ENCODE measurements at places on chromosomes 1 and 21. TPM values are rescaled to one million over a fixed set of nuclear protein-coding genes. Genes with fewer than 3 reads are reported as not detected.
A peak's percentile ranks its signal among the peaks of the same experiment; 100 is the strongest.

- no peak overlapping the region for H3K27ac ChIP-seq
- no peak overlapping the region for H3K4me3 ChIP-seq
- H3K27me3 ChIP-seq, result peaks cover 37% of the 10 kb centered on the region
- no peak for DNase-seq
These were observed 45.4 kb downstream of the SERINC2 start for GRCh38 chr1:31458287-31458896.

DNA sequence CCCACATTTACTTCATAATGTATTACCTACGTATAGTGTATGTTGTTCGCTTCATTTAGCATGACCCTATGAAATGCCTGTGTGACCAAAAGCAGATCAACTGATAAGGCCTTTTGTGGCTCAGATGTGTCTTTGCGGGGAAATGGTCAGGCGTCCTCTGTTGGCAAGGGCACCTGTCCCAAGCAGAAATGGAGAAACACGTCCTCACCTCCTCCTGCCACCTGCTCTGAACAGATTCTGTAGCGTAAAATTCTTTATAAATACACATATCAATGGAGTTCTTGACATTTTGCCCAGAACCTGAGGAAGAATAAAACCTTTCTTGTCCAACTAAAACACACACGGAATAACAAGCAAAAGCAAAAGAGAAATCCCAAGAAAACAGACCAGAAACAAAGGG is 417.9 kb downstream of the KIF26B start:
- no peak for DNase-seq
- no peaks in the 10 kb centered on the region for H3K4me1 ChIP-seq
- no peak overlapping the region for H3K27ac ChIP-seq
- no peaks in the 10 kb centered on the region for H3K27me3 ChIP-seq
- H3K36me3 ChIP-seq, result no peaks in the 10 kb centered on the region

- H3K4me1 ChIP-seq, result peaks cover 27% of the 10 kb centered on the region
- DNase-seq, result no peak
- H3K27ac ChIP-seq, result no peak overlapping the region
- no peaks in the 10 kb centered on the region for H3K36me3 ChIP-seq
These were observed 60.8 kb upstream of the USP24 start for GRCh38 chr1:55275941-55276341.

DNA sequence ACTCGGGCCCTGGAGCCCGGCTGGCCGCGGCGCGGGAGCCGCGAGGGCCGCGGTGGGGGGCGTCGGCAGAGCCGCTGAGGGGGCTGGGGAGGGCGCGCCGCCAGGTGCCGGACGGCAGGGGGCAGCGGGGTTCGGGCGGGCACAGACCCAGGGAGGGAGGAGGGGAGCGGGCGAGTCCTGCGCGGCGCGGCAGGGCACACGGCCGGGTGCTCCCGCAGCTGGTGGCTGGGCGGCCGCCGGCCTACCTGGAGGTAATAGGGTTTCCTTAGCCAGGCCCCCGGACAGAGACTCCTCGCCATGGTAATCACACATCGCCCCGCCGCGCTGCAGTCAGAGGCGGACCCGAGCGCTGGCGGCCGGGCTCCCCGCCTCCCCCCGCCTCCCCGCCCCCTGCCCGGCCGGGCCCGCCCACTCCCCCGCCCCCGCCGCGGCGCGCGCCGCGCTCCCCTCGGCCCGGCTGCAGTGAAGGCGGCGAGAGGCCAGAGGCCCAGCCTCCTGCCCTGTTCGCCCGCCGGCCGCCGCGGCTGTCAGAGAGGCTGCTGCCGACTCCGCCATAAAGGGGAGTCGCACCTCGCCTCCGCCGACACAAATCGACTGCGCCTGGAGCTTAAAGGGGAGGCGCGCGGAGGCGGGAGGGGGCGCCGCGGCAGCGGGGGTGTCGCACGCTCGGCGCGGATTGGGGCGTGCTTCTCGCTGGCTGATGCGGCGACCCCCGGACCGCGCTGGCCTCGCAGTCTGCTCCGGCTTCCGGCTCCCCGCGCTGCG is at the start of gene DIPK1A:
TSS of gene DIPK1A (minus strand) at position 332 of the 765 bp plus-strand sequence. CDS start at position 299, 33 bp downstream.
- peaks cover 5% of the 10 kb centered on the region for H3K36me3 ChIP-seq
- H3K27me3 ChIP-seq, result no peaks in the 10 kb centered on the region

DNA sequence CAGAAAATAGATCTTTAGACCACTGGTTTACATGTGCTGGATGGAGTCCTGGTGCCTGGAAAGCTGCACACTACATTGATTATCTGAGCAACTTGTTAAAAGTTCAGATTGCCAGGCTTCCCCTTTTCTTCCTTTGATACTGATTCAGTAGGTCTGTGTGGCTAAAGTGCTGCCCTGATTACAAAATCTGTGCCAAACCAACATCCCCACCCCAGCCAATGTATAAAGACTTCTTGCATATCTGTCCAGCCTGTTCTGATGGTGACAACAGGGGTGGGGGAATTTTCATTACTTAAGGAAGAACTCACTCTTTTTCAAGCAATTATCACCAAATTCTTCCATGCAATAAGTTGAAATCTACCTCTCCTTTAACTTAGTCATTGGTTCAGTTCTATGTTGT is 135.5 kb downstream of the TNFSF18 start:
- no peak overlapping the region for H3K4me3 ChIP-seq
- H3K27ac ChIP-seq, result no peak overlapping the region
- DNase-seq, result no peak

The BSND gene
- total RNA-seq, result 0.07 TPM

DNA sequence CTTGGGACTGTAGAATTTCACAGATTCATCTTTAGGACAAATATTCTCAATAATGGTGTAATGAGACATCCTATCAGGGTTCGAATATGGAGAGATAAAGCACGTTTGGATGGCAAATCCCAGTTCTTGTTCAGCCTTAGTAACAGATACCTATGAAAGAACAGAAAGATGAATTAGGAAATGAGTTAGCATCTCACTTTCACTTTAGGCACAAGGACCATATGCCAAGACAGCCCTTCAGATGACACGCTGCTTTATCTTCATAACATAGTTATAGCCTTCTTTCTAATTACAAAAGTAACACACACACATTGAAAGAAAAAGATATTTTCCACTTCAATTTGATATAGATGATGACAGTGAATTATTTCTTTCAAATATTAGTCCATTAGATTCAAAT is 173.6 kb downstream of the TGFBR3 start:
- H3K27ac ChIP-seq, result no peak overlapping the region
- DNase-seq, result no peak
- H3K36me3 ChIP-seq, result peaks cover 24% of the 10 kb centered on the region

GRCh38 chr1:6745073-6745472 is 40.2 kb upstream of the CAMTA1 start:
- H3K27me3 ChIP-seq, result peaks cover 25% of the 10 kb centered on the region
- no peaks in the 10 kb centered on the region for H3K36me3 ChIP-seq
- H3K4me1 ChIP-seq, result peaks cover 6% of the 10 kb centered on the region
- no peak overlapping the region for H3K27ac ChIP-seq
- DNase-seq, result no peak
- no peak overlapping the region for H3K4me3 ChIP-seq

DNA sequence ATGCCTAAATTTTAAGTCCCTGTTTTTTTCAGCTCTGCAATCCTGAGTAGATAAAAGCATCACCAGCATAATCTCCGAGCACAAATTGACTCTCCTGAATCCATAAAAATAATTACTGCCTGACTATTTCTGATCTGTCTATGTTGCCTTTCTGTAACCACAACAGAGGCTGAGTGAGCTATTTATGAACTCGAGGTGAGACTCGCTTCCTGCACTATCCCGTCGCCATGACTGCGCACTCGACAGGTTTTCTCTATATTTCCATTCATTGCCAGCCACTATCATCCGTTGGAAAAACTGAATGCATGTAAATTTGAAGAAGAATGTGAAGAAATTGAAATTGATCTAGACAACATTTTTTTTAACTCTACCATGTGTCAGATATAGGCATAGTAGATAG is 897.2 kb downstream of the ADGRL2 start:
- H3K4me3 ChIP-seq, result no peak overlapping the region
- no peaks in the 10 kb centered on the region for H3K27me3 ChIP-seq
- DNase-seq, result no peak
- H3K27ac ChIP-seq, result no peak overlapping the region
- H3K36me3 ChIP-seq, result no peaks in the 10 kb centered on the region
- H3K4me1 ChIP-seq, result no peaks in the 10 kb centered on the region

DNA sequence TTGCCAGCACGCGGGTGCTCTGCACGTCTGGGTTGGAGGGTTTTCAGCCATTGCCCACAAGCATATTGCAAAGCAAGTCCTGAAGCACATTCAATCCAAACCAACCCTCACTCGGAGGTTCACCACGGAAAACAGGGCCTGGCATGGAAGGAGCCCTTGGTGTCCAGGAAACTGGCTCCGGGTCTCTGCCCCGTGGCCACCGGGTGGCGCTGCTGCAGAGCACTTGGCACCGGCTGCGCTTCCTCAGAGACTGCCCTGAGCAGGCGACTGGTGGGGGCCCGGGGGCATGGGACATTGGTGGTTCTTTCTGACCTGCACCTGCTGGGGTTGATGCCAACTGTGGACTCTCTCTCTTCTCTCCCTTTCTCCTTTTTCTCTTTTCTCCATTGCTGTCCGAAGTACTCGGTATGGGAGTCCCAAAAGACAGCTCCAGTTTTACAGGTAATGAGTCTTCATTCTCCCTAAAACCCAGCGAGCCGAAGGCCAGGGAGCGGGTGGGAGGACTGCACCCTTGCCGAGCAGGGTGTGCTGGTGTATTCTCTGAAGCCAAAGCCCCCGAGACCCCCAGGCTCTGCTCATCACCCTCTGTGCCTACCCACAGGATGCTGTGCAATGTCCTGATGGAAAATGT is 4.1 kb upstream of the KCNAB2 start:
- H3K4me1 ChIP-seq, result peaks cover 35% of the 10 kb centered on the region
- DNase-seq, result peak; percentile 45
- peaks cover 32% of the 10 kb centered on the region for H3K36me3 ChIP-seq
- no peak overlapping the region for H3K4me3 ChIP-seq
- H3K27ac ChIP-seq, result no peak overlapping the region

- H3K4me3 ChIP-seq, result no peak overlapping the region
- no peaks in the 10 kb centered on the region for H3K4me1 ChIP-seq
- H3K27me3 ChIP-seq, result peaks cover 2% of the 10 kb centered on the region
- H3K36me3 ChIP-seq, result no peaks in the 10 kb centered on the region
- DNase-seq, result no peak
These were observed 462.1 kb downstream of the LMO4 start for GRCh38 chr1:87790756-87791155.

GRCh38 chr1:92853299-92853698 is 21.5 kb downstream of the RPL5 start:
- no peak for DNase-seq
- no peaks in the 10 kb centered on the region for H3K27me3 ChIP-seq
- no peak overlapping the region for H3K4me3 ChIP-seq
- peaks cover 8% of the 10 kb centered on the region for H3K4me1 ChIP-seq
- no peak overlapping the region for H3K27ac ChIP-seq

DNA sequence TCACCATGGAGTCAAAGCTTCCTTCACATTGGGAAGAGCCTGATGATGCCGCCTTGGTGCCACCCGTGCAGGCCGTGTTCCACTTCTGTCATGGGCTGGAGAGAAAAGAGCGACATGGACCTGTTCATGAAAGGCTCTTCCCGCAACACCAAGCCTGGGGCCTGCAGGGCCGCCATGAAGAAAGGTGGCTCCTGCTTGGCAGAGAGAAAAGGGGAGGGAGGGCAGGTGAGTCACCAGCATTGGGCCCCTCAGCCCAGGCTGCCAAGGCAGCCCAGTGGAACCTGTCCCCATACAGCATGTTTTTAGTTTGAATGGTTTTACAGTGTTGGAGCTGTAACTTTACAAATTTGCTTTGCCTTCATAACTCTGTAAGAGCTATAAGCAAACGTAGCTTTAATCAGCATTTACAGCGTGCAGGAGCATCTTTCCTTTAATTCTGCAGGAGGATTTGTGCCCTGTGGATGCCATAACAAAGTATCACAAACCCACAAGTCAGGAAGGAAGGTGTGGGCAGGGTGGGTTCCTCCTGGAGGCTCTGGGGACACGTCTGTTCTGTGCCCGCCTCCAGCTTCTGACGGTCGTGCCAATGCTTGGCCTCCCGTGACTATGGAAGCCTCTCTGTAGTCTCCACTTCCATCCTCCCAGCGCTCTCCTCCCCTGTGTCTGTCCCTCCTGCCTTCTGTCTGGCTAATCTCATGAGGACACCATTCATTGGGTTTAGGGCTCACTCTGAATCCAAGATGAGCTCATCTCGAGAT is 49.1 kb downstream of the RIPK4 start:
- no peaks in the 10 kb centered on the region for H3K36me3 ChIP-seq
- H3K4me1 ChIP-seq, result no peaks in the 10 kb centered on the region
- H3K27ac ChIP-seq, result no peak overlapping the region
- no peak for DNase-seq
- H3K27me3 ChIP-seq, result peaks cover 14% of the 10 kb centered on the region

GRCh38 chr1:117017062-117017461 is 15.5 kb downstream of the CD101 start:
- no peaks in the 10 kb centered on the region for H3K27me3 ChIP-seq
- H3K4me3 ChIP-seq, result no peak overlapping the region
- H3K27ac ChIP-seq, result no peak overlapping the region
- no peaks in the 10 kb centered on the region for H3K36me3 ChIP-seq
- DNase-seq, result no peak

The TEX38 gene
- total RNA-seq, result not detected

GRCh38 chr1:3742439-3743298 is 9.6 kb upstream of the CCDC27 start:
- no peak overlapping the region for H3K27ac ChIP-seq
- H3K36me3 ChIP-seq, result no peaks in the 10 kb centered on the region
- no peak overlapping the region for H3K4me3 ChIP-seq
- no peak for DNase-seq

The PRAMEF5 gene
- not detected for total RNA-seq

DNA sequence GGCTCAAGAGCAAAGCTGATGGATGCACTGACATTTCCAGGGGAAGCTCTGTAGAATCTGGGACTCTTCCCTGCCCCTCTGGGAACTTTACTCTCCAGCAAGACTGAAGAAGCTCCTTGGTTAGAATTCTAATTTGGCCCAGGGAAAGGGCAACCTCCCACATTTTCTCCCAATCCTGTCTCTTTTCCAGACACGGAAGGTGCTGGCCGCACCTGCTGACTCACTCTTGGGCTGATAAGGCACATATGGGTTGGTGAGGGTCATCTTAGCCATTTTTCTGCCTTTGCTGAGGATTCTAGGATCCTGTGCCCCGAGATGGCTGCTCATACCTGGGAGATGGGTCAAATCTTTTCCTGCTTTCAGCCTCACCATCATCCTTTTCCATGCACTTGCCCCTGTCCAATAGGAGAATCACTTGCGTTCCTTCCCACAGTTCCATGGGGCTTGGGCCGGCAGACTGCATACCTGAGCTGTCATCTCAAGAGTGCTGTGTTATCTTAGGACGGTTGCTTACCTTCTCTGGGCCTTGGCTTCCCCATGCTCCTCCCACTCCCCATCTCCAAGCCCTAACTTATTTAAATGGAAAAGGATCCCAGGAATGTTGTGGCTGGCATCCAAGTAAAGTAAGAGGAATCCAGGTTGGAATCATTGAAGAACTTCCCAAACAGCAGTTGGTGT is 1.3 kb downstream of the TINAGL1 start:
- H3K27me3 ChIP-seq, result peaks cover 6% of the 10 kb centered on the region
- no peak overlapping the region for H3K4me3 ChIP-seq
- peaks cover 2% of the 10 kb centered on the region for H3K4me1 ChIP-seq

GRCh38 chr1:94698356-94698755 is 121.8 kb upstream of the SLC44A3 start:
- no peak overlapping the region for H3K27ac ChIP-seq
- DNase-seq, result no peak
- peaks cover 8% of the 10 kb centered on the region for H3K27me3 ChIP-seq
- no peak overlapping the region for H3K4me3 ChIP-seq

The BEST4 gene
- total RNA-seq, result 0.73 TPM

- H3K27me3 ChIP-seq, result no peaks in the 10 kb centered on the region
- H3K4me1 ChIP-seq, result no peaks in the 10 kb centered on the region
- H3K27ac ChIP-seq, result no peak overlapping the region
- no peak for DNase-seq
- peaks cover 13% of the 10 kb centered on the region for H3K36me3 ChIP-seq
- no peak overlapping the region for H3K4me3 ChIP-seq
These were observed 55.8 kb upstream of the LDLRAP1 start for GRCh38 chr1:25487628-25488027.

- H3K27ac ChIP-seq, result no peak overlapping the region
- no peak for DNase-seq
- no peaks in the 10 kb centered on the region for H3K27me3 ChIP-seq
These were observed 162.3 kb upstream of the POGK start for GRCh38 chr1:166676981-166677380.
